ENCODE measurements at places on chromosomes 1 and 21.

DNA sequence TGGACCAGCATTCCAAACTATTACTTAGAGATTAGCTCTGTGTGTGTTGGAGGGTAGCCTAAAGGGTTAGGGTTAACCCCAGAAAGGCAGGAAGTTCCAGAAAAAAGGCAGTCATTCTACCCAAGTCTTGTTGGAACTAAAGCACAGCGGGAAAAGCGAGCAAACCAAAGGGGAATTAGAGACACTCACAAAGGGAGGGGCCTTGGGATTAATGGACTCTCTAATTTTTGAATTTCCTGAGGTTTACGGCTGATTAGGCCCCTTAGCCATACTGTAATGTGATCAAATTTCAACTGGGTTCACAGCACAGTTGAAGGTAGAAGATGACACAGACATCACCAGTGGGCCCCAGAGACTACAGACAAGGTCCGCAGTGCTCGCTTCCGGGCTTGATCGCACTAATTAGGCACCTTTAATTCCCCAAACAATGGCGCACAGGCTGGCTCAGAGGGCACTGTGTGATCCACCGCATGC, 28.3 kb downstream of the CAPZB start:
- no peak for DNase-seq

DNA sequence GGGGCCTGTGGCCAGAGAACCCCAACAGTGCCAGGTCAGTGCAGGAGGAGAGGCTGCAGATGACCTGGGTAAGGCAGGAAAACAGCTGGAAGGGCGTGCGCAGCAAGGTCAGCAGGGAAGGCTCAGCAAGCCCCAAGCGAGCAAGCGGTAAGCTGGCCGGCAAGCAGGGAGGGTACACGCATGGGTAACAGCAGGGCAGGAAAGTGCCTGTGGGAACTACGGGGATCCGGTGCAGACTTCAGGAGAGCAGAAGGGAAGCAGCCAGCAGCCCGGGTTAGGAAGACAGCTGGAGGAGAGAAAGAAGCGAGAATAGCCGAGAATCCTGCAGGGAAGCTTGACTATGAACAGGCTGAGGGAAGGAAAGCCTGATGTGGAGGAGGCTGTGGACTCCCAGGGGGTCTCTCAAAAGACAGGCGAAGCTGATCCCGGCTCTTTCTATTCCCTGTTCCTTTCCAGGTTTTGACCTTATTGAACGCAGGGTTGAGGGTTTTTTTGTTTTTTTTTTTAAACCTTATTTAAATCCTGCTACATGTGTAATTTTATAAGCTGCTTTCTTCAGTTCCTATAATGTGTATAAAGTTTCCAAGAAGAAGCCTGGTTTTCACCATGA, 20.9 kb downstream of the UMODL1 start:
- DNase-seq = no peak

- DNase-seq = no peak
These were observed 36.2 kb downstream of the UBE2G2 start for GRCh38 chr21:44765231-44766013.

- no peak for DNase-seq
These were observed 140.3 kb downstream of the PLPP3 start for GRCh38 chr1:56438901-56439551.

DNA sequence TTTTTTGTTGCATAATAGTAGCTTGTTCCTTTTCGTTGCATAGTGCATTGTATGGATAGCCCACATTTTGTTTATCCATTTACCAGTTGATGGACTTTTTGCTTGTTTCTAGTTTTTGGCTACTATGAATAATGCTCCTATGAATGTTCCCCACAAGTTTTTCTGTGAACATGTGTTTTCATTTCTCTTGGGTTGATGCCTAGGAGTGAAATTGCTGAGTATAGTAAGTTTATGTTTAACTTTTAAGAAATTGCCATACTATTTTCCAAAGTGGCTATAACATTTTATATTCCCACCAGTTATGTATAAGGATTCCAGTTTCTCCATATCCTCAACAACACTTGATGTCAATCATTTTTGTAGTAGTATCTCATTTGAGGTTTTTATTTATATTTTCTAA, 84.8 kb upstream of the CACYBP start:
- no peak for DNase-seq

- DNase-seq = no peak
These were observed 173.4 kb upstream of the HMCN1 start for GRCh38 chr1:185560760-185561159.

DNA sequence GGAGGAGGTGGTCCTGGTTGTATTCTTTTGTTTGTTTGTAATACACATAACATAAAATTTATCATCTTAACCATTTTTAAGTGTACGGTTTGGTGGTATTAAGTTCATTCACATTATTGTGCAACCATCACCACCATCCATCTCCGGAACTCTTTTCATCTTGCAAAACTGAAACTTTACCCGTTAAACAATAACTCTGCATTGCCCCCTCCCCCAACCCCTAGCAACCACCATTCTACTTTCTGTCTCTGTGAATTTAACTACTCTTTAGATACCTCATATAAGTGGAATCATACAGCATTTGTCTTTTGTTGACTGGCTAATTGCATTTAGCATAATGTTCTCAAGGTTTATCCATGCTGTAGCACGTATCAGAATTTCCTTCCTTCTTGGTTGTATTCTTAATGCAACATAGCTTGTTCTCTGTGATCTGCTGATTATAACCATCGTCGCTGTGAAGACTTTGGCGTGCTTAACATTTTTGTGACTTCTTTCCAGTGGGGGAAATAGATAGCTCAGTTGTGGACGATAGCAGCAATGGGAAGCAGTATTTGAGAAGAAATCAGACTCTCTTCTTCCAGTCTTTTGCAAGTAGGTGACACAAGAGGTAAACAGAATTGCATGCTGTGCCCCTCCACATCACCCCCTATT, 117.5 kb upstream of the HOOK1 start:
- DNase-seq = no peak

GRCh38 chr1:217089361-217090014, 366.3 kb upstream of the ESRRG start:
- DNase-seq = no peak

- no peak for DNase-seq
These were observed 649.9 kb downstream of the KIF26B start for GRCh38 chr1:245804696-245805095.

All from amygdala (tissue), 56 donors.